Foreskin keratinocyte (primary cell): ENCODE measurements at places on chromosomes 3 and 15. TPM values are rescaled to one million over a fixed set of nuclear protein-coding genes. Genes with fewer than 3 reads are reported as not detected.

Gene CERS3
- 12.1 and 14.1 TPM in 2 replicates for total RNA-seq

Gene TRPM7
- 30.4 and 32.8 TPM in 2 replicates for total RNA-seq

Gene GOLGA6L9
- total RNA-seq, result 2.5 and 3.8 TPM in 2 replicates

Gene TF
- 0.04 TPM in 1 of 2 replicates, not detected in the other for total RNA-seq

Gene SYNM
- total RNA-seq, result 0.21 and 0.61 TPM in 2 replicates

Gene MNS1
- 1.7 and 2.3 TPM in 2 replicates for total RNA-seq

Gene FANCD2OS
- not detected in 2 replicates for total RNA-seq

Gene ZMYND10
- 0.44 and 0.46 TPM in 2 replicates for total RNA-seq

Gene CPB1
- not detected in 2 replicates for total RNA-seq

Gene CXCR6
- not detected in 2 replicates for total RNA-seq

Gene GALNT15
- not detected in 2 replicates for total RNA-seq

Gene FBXL22
- 0.03 and 0.21 TPM in 2 replicates for total RNA-seq

Gene GOLGA8B
- 26.5 and 36.5 TPM in 2 replicates for total RNA-seq

Gene CCDC71
- 24.9 and 26.7 TPM in 2 replicates for total RNA-seq

Gene MST1R
- 95.1 and 98.9 TPM in 2 replicates for total RNA-seq

Gene AEN
- total RNA-seq, result 47.6 and 50.0 TPM in 2 replicates

Gene PLCD1
- 23.5 and 27.4 TPM in 2 replicates for total RNA-seq

Gene WDR49
- total RNA-seq, result not detected in 2 replicates

Gene DZIP1L
- total RNA-seq, result 5.0 and 7.6 TPM in 2 replicates

Gene PROK2
- not detected in 2 replicates for total RNA-seq

Gene SEMA7A
- 19.8 and 45.0 TPM in 2 replicates for total RNA-seq

Gene IGF2BP2
- 149 and 165 TPM in 2 replicates for total RNA-seq

Gene KLHDC8B
- 11.7 and 14.9 TPM in 2 replicates for total RNA-seq

Gene AHSG
- 0.21 TPM in 1 of 2 replicates, not detected in the other for total RNA-seq

Gene ERICH6
- total RNA-seq, result not detected in 2 replicates

Gene LMAN1L
- not detected in 2 replicates for total RNA-seq

Gene CCR9
- total RNA-seq, result not detected in 2 replicates

Gene NANOGP8
- not detected in 2 replicates for total RNA-seq

Gene ANKUB1
- total RNA-seq, result 0.42 and 0.82 TPM in 2 replicates

Gene RLBP1
- not detected in 2 replicates for total RNA-seq

Gene SUSD5
- 0.07 and 0.14 TPM in 2 replicates for total RNA-seq

Gene C3orf49
- total RNA-seq, result not detected in 2 replicates

Gene TRAT1
- total RNA-seq, result not detected in 2 replicates

Gene SERPINI2
- total RNA-seq, result not detected in 2 replicates

Gene GJD2
- not detected in 2 replicates for total RNA-seq

Gene MRAS
- total RNA-seq, result 2.9 and 6.3 TPM in 2 replicates

Gene CLSTN2
- 0.14 and 0.27 TPM in 2 replicates for total RNA-seq

Gene CLRN1
- total RNA-seq, result not detected in 2 replicates

Gene GLDN
- not detected in 2 replicates for total RNA-seq

Gene BNC1
- 140 and 167 TPM in 2 replicates for total RNA-seq

Gene CPN2
- not detected in 2 replicates for total RNA-seq

Gene CDHR4
- not detected in 2 replicates for total RNA-seq

Gene GXYLT2
- total RNA-seq, result 1.8 and 2.6 TPM in 2 replicates

Gene EPB42
- not detected in 2 replicates for total RNA-seq

Gene ANKRD34C
- total RNA-seq, result not detected in 2 replicates
